Fibroblast of skin of left quadriceps (primary cell): ENCODE measurements at places on chromosomes 13 and 19.

DNA sequence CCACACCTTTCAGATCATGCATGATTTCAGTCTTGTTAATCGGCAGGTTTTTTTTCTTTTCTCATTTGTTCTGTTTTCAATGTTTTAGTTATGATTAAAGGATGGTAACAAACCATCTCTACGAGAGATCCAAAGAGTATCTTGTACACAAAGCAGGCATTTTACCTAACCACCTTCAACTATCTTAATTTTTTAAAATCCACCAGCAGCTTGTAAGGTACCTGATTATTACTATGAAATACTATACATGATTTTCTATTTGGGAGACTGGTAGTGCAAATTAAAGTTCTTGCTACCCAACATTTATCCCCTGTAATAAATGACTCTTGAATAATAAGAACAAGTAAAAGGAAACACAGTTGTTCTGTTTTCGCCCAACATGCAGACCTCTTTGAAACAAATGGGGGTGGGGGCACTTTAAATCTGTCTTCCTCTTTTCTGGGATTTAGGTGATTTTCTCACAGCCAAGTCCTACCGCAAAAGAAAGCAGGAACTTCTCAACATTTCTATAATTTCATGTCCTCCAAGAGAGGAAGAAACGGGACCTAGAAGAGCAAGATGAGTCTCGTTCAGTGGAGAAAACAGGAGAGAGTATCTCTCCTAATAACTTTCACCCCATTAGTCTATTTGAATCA is 3.6 kb downstream of the POU4F1 start:
- DNase-seq: no peak

- no peak for DNase-seq
These were observed 2.9 kb downstream of the PLEKHG2 start for GRCh38 chr19:39415111-39416046.

DNA sequence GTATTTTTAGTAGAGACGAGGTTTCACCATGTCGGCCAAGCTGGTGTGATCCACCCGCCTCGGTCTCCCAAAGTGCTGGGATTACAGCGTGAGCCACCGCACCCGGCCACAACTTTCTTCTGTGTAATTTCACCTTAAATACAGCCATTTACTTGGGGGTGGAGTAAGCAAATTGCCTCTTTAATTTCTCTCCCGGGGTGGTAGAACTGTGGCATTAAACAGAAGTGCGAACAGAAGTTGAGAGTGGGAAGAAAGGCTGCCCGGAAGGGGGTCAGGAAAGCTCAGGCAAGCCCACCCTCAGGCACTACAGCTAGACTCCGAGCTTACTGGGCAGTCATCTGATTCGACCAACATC is 475 bp upstream of the DNAJC15 start:
- no peak for DNase-seq

DNA sequence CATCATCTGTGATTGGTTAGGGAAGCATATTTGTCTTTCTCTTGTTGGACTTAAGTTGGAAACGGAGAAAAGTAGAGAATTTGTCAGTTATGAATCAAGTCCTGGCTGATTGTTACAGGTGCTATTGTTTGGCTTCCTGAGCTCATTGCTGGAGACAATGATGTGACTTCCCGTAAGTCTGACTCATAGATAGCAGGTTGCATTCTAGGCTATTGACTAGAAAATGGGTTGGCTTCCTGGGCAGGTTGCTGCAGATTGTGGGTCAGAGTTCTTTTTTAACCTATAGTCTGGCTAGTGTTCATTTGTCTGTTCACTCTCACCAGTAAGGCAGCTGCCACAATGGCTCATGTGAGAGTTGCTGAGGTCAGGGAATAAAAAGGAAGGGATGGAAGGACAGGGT is 101.5 kb downstream of the CCNA1 start:
- DNase-seq: no peak

- DNase-seq: no peak
These were observed 152.1 kb upstream of the SOX21 start for GRCh38 chr13:94864474-94864873.

- DNase-seq: no peak
These were observed 28.7 kb downstream of the CYP4F2 start for GRCh38 chr19:15869109-15869555.

- no peak for DNase-seq
These were observed 7.1 kb downstream of the HNRNPM start for GRCh38 chr19:8451885-8452284.

DNA sequence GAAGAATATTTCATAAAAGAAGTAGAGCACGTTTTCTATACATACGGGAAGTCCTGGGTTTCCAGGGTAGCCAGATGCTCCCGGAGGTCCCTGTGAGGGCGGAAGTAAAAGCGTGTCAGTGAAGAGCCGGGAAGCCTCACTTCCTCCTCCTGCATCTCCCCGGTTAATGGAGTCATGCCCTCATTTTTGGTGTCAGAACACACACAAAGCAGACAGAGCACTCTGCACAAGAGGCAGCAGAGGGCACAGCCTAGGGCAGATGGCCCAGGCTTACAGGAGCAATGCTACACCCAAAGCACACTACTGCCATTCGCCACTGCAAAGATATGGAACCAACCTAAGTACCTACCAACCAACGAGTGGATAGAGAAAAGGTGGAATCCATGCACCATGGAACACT is 94.4 kb downstream of the COL4A1 start:
- DNase-seq: no peak

DNA sequence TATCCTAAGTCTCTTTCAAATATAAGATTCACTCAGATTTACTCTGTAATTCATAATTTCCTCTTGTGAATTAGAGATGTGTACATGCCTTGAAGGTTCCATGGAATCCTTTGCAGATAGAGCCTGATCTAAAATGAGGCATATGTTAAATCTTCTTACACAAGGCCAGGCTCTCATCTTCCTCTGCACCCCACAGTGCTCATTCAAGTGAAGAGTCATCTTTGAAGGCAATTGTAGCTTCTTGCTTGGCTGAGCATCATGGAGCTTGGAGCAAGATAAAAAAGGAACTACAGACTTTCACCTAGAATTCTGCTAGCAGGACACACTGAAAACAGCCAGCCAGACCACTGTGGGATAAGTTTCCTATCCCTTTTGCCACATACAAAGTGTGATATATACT is 566.4 kb downstream of the PCDH9 start:
- DNase-seq: no peak

DNA sequence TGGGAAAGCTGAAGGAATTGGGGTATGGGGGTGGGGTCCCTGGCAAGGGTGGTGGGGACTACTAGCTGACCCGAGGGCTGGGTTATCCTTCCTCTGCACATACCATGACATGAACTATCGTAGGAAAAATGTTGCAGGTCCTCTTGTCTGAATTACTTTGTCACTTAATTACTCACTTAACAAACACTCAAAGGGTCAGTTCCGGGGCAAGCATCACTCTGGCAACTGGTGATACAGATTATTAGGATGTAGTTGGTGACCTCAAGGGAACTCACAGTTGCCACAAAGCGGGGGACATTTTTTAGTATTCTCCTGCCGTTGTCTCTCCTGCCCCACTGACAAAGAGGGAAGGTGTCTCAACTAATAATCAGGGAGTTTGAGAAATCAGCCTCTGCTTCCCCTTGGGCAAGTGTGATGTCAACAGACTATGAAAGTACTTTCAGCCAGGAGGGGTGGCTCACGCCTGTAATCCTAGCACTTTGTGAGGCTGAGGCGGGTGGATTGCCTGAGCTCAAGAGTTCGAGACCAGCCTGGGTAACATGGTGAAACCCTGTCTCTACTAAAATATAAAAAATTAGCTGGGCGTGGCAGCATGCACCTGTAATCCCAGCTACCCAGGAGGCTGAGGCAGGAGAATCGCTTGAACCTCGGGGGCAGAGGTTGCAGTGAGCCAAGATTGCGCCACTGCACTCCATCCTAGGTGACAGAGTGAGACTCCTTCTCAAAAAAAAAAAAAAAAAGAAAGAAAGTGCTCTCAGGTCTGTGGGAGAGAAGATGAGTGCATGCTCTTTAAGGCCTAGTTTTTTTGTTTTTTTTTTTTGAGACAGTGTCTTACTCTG is 10.3 kb downstream of the DNAJB1 start:
- no peak for DNase-seq

- DNase-seq: no peak
These were observed 657.8 kb downstream of the DACH1 start for GRCh38 chr13:71209217-71209616.

GRCh38 chr13:109783447-109783814 is 3.0 kb downstream of the IRS2 start:
- DNase-seq: no peak

- no peak for DNase-seq
These were observed 57.8 kb downstream of the CCNA1 start for GRCh38 chr13:36490055-36490454.

DNA sequence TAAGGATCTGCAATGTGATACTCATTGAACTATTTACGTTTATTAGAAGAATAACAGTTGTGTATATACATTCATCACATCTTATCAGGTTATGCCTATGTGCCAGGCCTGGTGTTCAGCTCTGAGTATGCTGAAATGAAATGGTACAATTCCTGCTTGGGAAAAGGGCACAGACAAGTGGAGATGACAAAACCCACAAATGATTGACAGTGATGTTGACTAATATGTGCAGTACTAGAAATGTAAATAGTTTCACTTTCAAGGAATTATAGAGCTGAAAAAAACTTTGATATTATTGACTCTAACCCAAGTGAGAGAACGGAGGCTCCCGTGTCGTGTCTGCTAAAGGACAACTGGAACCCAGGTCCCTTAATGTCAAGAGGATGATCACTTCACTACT is 386.8 kb upstream of the DACH1 start:
- DNase-seq: no peak

DNA sequence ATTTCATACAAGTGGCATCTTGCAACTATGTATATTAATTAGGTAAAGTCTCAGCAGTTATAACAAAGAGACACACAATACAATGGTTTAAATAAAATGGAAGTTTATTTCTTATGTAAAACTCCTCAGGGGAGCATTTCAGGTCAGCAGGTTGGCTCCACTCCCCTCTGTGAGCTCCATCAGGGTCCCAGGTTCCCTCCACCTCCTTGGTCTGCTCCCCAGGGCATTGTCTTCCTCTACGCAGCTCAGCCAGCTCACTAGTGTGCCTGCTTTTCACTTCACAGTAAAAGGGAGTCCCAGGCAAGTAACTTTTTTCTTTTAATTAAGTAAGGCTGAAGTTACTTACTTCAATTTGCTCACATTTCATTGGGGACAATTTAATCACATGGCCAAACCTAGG is 135.3 kb upstream of the FNDC3A start:
- DNase-seq: no peak

DNA sequence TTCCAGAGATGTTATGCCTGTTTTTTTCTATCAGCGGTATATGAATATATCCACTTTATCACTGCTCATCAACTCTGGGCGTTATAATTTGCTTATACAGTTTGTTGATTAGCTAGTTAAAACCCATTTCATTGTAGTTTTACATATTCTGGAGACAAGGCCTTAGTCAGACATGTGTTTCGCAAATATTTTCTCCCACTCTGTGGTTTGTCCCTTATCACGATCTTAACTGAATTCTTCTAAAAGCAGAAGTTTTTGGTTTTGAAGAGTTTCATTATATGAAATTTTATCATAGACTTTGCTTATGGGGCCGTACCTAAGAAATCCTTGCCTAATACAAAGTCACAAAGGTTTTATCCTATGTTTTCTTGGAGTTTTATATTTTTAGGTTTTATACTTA is 84.6 kb downstream of the FRY start:
- no peak for DNase-seq

GRCh38 chr19:4730740-4731171 is 7.1 kb upstream of the DPP9 start:
- DNase-seq: no peak

DNA sequence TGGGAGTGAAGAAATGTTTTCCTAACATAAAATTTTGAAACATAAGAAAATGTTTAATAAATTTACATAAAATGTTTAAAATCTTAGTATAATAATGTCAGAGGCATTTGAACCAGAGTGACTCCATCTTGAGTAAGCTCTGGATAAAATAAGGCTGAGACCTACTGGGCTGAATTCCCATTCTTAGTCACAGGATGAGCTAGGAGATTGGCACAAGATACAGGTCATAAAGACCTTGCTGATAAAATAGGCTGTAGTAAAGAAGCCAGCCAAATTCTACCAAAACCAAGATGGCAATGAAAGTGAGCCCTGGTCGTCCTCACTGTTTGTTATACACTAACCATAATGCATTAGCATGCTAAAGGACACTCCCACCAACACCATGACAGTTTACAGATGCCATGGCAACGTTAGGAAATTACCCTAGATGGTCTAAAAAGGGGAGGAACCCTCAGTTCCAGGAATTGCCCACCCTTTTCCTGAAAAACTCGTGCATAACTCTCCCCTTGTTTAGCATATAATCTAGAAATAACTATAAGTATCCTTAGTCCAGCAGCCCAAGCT is 1184.0 kb downstream of the UQCRFS1 start:
- no peak for DNase-seq

GRCh38 chr19:18118420-18119012 is 20.9 kb downstream of the MAST3 start:
- no peak for DNase-seq

GRCh38 chr13:40588101-40588500 is 78.3 kb downstream of the FOXO1 start:
- no peak for DNase-seq

GRCh38 chr13:26463296-26463695 is 94.2 kb upstream of the WASF3 start:
- no peak for DNase-seq

GRCh38 chr13:57030671-57031070 is 110.0 kb upstream of the PRR20A start:
- no peak for DNase-seq

DNA sequence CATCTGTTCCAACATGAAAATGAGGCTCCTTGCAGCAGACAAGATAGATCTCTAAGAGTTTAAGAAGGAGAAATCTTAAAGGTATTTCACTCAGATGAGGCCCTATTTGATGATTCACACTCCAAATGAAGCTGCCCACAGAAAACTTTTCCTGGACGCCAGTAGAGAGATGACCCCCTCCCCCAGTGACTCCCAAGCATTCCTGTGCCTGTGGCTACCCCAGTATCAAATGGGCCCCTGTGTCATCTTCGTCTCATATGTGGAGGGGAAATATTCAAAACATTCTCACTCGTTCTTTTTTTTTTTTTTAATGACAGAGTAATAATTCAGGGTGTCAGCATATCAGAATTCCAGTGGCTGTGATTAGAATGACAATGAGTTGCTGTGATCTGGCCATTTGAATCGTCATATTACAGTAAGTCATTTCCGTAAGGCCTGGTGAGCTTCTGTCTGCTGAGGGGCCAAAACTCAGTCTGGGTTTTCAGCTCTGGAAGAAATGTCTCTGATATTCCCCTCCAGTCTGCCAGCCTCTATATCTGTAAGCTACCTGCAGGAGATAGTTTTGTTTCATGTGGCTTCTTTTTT is 194.7 kb downstream of the URI1 start:
- peak; percentile 48 for DNase-seq

DNA sequence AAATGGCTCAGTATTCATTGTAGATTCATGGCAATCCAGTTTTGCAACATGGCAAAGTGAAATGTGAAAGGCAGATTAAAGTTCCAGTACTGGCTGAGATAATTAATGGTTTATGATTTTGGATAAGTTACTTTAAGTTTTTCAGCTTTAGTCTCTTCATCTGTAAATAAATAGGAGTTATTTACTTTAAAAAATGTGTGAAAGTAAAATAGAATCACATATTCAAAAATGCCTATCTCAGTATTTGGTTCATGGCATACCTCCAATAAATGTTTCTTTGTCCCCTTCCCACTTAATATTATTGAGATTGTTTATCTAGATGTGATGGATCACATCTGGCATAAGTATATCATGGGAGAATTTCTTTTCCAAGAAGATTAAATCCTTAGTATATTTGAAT is 426.0 kb downstream of the GPC5 start:
- DNase-seq: no peak

- no peak for DNase-seq
These were observed 15.0 kb downstream of the BICRA start for GRCh38 chr19:47623921-47624391.
